ENCODE measurements at places on chromosomes 4 and X.

- no peak for DNase-seq
These were observed 2.3 kb downstream of the TBL1X start for GRCh38 chrX:9467146-9467545.

- DNase-seq = no peak
These were observed 28.2 kb downstream of the RAP1GDS1 start for GRCh38 chr4:98289375-98289774.

DNA sequence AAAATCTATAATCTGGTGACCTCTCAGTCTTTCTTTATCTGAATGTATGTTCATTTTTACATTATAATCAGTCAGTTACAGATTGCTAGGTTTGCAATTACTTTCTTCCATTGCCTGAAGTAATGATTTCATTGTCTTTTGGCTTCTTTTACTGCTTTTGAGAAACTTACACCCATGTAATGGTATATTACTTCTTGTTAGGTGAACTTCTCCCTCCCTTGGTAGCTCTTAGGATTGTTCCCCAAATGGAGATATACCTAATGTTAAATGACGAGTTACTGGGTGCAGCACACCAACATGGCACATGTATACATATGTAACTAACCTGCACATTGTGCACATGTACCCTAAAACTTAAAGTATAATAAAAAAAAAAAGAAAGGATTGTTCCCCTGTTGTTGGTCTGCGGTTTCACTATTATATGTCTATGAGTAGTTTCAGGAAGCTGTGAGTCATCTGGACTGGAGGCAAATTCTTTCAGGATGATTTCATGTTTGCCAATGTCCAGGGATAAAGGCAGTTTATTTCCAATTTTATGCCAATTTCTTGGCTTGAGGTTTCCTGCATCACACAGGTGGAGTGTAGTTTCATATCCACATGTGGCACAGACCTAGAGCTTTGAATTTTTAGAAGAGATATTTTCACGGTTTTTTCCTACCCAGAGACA lies 21.8 kb downstream of the SPANXC start:
- no peak for DNase-seq

GRCh38 chr4:41067369-41067768 lies 147.0 kb downstream of the APBB2 start:
- no peak for DNase-seq

DNA sequence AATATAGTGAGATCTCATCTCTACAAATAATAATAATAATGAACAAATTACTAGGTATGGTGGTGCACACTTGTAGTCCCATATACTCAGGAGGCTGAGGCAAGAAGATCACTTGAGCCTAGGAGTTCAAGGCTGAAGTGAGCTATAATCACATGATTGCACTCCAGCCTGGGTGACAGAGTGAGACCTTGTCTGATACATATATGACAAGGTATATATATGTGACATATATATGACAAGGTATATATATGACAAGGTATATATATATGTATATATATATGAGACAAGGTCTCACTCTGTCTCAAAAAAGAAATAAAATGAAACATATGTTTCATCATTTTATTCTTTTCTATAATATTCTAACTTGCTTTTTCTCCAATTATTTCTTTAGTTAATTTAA lies 278.1 kb upstream of the TET2 start:
- no peak for DNase-seq

- DNase-seq = no peak
These were observed 387.9 kb downstream of the ARHGAP24 start for GRCh38 chr4:85862896-85863295.

DNA sequence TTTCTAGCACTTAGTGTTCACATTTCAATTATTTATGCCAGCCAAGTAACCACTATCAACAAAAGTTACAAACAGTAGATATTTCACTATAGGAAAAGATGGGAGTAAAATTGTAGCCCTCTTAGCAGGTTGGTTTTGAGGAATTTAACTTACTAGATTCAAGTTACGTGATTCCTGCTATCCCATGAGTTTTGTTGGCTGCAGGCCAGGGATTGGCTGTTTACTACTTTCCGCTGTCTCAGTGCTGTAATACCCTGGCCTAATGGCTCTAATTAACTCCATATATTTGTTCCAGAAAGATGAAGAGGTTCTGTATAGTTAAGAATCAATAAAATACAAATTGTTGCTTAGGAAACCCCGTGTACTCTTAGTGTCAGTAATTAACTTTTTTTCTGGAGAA lies 55.5 kb upstream of the MAGED1 start:
- DNase-seq = no peak

GRCh38 chrX:30592831-30593230 lies 15.3 kb upstream of the TASL start:
- no peak for DNase-seq

DNA sequence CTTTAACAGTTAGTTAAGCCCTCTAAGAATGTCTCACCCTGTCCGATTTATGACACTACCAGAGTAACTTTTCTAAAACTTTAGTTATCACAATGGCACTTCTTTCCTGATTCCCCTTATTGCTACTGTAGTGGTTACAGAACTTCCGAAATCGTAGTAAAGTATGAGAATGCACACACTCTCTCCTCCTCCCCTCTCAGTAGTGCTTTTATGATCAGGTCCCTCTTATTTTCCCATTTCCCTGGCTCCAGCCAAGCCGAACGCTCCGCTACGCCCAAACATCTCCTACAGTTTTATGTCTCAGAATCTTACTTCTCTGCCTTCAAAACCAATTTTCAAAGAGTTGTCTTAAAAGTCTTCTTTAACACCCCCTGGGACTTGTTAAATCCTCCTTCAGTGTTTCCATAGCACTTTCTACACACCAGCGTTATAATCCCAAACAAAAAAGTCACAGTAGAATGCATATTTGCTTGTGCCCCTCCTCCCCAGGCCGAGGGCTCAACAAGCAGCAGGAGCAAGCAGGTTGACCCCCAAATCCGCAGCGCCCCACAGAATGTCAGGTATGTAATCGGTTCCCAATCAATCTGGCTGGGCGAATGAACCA lies 671 bp downstream of the HPF1 start:
- no peak for DNase-seq

GRCh38 chrX:68998716-68999115 lies 166.5 kb downstream of the PJA1 start:
- no peak for DNase-seq

DNA sequence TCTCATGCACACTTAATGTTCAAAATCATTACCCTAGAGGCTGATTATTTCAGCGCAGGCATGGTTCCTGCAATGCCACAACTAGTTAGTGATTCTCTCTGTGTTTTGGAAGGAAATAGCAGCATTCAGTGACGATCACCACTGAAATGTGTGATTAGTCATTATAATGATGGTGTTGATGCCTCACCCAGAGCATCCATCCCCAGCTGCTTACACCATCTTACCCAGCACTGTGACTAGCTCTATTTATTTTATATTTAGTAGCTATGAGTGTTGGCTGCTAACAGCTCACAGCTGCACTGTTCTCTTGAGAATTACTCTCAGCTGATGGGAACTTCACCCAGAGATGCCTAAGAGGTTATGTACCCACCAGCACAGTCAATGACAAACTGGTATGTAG lies 60.5 kb upstream of the TSPAN7 start:
- DNase-seq = no peak

GRCh38 chrX:84724576-84724975 lies 222.3 kb upstream of the HDX start:
- no peak for DNase-seq

GRCh38 chr4:184792950-184793555 lies 32.7 kb downstream of the ACSL1 start:
- peak; percentile 41 for DNase-seq

DNA sequence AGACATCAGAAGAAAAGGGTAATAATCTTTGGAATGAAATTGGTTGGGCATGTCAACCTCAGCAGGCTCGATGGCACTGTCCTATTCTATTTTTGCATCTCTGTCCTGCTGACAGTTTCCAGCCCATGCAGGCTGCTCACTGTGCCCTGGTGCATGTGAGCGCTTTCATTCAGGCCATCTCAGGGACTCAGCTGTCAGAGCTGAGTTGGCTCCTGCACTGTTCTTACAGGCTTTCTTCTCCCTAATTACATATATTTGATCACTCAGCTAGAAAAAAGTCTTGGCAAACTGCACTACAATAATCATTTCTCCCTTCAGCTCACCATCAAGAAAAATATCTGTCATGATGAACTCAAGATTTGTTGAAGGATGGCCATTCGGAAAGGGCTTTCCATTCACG lies 84.7 kb downstream of the RASL11B start:
- DNase-seq = no peak

DNA sequence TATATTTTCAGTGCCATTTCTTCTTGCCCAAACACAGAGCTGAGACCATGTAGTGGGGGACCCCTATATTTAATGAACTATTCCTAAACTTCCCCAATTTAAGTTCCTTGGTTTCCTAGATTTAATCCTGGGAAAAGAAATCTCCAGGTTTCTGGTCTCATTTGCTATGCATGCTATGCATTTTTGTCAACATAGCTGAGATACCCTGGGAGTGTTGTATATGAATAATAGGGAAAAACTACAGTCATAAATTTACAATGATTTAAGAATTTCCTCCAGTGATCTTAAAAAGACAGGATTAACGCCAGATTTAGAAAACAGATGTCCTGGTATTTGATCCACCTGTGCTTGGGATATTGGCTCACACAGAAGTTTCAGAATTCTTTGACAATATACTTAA lies 136.8 kb upstream of the RAPGEF2 start:
- no peak for DNase-seq

GRCh38 chr4:23337292-23337691 lies 552.6 kb downstream of the PPARGC1A start:
- DNase-seq = no peak
